ENCODE measurements at places on chromosomes 6 and 20.

- DNase-seq: no peak
These were observed 116.2 kb downstream of the SULF2 start for GRCh38 chr20:47669152-47669425.

DNA sequence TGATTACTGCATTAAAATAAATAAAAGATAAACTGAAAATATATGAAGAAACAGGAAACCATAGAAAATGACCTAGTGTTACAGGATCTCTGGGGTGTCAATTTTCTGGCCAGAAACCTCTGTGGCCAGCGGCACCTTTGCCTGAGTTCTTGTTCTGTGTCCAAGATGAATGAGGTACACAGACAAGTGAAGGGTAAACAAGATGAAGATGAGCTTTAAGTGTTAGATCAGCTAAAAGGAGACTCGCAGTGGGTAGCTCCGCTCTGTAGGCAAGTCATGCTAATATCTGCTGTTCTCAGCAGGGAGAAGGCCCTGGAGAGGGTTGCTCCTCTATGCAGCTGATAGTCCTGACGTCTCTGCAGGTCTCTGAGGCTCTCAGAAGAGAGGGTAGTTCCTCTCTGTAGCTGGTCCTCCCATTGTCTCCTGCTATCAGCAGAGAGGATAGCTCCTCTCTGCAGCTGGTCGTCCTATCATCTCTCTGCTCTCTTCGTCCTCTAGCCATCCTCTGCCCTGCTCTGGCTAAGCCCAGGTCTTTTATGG, 35.9 kb upstream of the TBC1D22B start:
- no peak for DNase-seq

- DNase-seq: no peak
These were observed 45.7 kb downstream of the PREP start for GRCh38 chr6:105357165-105357564.

DNA sequence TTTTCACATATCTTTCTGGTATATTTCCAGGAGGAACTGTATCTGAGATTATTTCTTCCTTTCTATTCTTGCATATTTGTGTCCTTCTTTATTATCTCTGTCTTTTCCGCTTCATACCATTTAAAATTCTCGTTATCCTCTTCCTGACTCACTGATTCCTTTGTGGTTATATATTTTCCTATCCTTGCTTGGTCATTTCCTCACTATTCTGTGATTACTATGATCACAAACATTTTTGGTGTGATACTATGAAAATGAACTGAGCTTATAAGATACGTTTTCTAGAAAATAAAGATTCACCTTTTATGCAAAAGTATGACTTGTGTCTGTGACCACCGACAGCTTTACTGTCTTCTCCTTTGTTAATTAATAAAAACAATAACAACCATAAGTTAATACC, 26.5 kb upstream of the MYCT1 start:
- no peak for DNase-seq

- no peak for DNase-seq
These were observed 88.1 kb upstream of the IFNGR1 start for GRCh38 chr6:137307163-137307854.

GRCh38 chr20:59861401-59861800, 72.0 kb downstream of the SYCP2 start:
- no peak for DNase-seq

DNA sequence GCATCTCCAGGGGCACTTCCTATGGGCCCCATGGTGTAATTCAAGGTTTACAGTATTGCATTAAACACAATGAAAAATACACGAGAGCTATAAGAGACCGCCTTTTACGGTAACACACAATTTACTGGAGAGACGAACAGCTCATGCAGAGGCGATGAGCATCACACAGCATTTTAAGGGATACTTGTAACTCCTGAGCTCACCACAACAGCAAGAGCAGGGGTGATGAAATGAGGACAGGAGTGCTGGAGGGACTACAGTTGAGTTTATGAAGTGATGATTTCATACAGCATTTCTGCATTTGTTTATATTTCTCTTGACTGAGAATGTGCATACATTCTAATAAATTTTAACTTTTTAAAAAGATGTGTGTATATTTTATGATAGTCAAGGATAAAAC, 113.9 kb downstream of the WDR27 start:
- DNase-seq: no peak

GRCh38 chr6:161915456-161915964, 641.6 kb upstream of the AGPAT4 start:
- no peak for DNase-seq

DNA sequence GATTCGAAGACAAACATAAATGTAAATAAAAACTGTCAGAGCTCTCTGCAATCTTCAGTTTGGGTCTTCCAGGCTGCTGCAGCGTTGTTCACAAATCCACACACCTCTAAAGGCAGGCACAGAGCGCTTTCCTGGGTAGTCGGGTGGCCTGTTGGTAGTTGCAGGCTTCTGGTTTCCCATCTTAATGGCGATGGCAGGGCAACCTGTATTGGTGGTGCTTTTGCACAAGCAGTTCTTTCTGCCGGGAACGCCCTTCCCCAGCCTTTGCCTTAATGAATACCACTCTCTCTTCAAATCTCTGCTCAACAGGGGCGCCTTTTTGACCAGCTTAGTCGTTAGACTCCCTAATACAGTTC, 723 bp upstream of the IFT52 start:
- DNase-seq: peak; percentile 62

- DNase-seq: no peak
These were observed 1.3 kb downstream of the CGA start for GRCh38 chr6:87093651-87094050.

- DNase-seq: peak; percentile 5
These were observed 1.0 kb upstream of the E2F3 start for GRCh38 chr6:20400456-20401204.

GRCh38 chr20:30167540-30167939, 1089.9 kb upstream of the DEFB115 start:
- no peak for DNase-seq

DNA sequence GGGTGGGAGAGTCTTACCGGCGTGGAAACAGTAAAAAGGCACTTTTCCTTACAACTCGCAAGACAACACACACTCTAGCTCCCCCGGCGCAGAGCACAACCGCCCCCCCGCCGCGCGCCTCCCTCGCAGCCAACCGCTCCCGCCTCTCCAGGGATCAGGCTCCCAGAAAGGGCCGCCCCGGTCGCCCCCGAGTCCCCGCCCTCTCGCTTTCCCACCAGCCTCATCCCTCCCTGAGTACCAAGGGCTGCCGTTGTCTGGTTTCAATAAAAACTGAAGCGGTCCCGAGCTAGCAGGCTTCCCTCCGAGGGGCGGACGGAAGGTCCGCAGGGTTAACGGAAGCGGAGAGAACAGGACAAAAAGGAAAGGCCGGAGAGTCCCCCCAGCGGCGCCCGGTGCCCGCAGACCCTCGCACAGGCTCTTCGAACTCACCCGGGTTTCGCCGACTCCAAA, 804 bp downstream of the ELOVL5 start:
- peak; percentile 71 for DNase-seq

- DNase-seq: no peak
These were observed 6.8 kb upstream of the SLC35B3 start for GRCh38 chr6:8442150-8442549.

- peak; percentile 9 for DNase-seq
These were observed 1.4 kb downstream of the PHF20 start for GRCh38 chr20:35773154-35773751.

DNA sequence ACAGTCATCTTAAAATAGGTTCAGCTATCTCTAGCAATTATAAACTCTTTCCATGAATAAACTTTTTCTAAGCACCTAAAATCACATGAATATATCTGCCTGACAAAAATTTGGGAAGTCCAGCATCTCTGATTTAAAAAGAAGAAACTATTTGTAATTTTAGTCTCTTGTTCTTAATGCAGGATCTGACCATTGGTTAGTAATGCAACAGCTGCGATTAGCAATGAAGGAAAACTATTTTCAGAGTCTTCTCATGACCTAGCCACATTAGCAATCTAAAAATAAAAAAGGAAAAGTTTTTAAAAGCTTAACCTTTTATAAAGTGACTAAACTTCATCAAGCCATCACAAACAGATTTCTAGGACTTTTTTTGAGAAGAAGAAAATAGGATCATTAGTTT, 97.5 kb downstream of the PTPRK start:
- no peak for DNase-seq

DNA sequence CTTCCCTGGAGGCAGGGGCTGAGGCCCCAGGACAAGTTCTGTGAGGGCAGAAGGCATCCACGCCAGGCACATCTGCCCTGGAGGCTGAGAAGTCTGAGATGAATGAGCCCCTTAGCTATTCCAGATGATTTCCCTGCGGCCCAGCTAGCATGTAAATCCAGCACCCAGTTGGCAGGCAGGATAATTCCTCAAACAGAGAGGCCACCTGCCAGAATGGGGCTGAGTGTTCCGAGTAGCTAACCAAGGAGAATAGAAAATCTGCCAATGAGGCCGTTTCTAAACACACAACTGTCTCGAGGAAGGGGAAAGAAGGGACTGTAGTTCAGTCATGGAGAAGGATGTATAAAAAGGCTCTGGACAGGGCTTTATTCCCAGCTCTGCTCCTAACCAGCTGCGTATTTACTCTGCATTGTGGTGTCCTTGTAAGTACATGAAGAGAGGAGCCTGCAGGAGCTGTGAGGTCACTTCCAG, 211.4 kb upstream of the CDYL start:
- peak; percentile 52 for DNase-seq

DNA sequence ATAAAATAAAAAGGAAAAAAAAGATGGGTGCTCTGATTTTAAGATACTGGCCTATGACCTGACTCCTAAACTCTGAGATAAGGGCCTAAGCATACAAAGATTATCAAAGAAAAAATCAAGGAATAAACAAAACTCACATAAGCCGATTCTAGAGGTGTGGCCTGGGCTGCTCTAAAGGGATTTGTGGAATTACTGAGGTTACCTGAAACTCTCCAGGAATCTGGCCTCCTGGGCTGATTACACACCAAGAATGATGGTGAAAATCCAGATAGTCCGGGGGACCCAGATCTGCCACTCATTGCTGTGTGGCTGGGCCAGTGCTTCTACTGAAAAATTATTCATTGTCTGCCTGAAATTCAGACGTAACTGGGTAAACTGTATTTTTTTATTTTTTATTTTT, 122.7 kb upstream of the RNF24 start:
- DNase-seq: no peak

GRCh38 chr20:62080249-62080990, 14.7 kb upstream of the TAF4 start:
- no peak for DNase-seq

DNA sequence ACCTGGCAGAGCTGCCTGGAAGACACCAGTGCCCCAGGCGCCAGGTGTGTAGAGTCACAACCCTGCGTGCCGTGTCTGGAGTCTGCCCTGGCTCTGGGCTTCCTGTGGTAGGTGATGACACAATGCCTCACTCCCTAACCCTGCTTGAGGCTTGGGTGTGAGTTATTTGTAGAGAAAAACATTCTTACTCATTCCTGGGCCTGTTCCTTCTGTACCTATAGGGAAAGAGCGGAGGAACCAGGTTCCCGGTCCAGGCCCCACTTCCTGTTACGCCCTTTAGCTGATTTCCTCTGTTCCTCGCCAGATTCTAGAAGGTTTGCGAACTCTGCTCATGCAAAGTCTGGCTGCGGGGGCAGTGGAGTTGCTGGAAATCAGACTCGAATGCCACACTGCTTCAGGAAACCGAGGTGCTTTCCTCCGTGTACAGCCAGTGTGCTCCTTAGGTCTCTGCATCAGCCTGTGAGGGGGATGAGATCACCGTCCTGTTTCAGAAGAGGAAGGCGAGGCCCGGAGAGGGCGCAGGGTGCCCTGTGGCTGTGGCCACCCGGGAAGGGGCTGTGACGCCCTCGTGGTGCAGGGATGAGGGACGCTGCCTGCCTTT, 67.1 kb upstream of the DUSP22 start:
- no peak for DNase-seq

GRCh38 chr6:18514180-18514579, 127.0 kb downstream of the RNF144B start:
- DNase-seq: no peak

- DNase-seq: peak; percentile 18
These were observed 74.1 kb downstream of the TFAP2C start for GRCh38 chr20:56702931-56703840.

DNA sequence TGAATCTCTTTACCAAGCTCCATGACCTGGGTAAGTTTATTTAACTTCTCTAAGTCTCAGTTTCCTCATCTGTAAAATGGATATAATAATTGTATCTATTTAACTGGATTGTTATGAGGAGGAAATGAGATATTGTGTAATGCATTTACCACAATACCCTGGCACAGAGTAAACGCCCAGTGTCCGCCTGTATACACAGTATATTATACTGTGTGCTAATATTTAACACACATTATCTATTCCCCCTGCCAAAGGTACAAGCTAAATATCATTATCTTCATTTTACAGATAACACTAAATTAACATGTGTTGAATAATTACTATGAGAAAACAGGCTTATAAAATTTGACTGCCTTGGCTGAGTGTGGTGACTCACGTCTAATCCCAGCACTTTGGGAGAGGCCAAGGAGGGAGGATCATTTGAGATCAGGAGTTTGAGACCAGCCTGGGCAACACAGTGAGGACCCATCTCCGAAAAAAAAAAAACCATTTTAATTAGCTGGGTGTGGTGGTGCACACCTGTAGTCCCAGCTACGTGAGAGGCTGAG, 38.7 kb upstream of the TNFRSF21 start:
- no peak for DNase-seq

GRCh38 chr6:157144859-157145568, 178.3 kb downstream of the TMEM242 start:
- DNase-seq: no peak

DNA sequence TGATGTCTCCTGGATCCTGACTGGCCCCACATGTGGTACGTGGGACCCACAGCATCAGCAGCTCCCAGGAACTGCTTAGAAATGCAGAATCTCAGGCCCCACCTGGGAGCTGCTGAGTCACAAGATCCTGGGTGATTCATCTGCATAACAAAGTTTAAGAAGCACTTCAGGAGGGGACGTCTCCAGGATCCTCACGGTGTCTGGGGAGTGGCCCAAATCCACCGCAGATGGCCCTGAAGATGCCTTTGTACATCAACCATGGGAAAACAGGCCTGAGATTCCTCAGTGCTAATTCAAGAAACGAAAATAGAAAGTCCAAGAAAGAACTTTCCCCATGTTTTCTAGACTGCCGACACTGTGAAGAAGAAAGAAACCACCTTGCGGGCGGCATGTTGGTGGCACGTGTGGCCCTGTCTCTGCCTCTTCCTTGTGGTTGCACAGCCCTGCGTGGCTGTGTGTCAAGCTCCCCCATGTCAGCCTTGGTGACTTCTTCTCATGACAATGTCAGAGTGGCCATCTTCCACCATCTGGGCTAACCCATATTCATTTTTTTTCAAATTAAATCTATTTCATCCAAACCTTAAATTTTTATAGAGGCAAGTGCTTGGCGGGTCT, 26.1 kb downstream of the RRBP1 start:
- DNase-seq: no peak

DNA sequence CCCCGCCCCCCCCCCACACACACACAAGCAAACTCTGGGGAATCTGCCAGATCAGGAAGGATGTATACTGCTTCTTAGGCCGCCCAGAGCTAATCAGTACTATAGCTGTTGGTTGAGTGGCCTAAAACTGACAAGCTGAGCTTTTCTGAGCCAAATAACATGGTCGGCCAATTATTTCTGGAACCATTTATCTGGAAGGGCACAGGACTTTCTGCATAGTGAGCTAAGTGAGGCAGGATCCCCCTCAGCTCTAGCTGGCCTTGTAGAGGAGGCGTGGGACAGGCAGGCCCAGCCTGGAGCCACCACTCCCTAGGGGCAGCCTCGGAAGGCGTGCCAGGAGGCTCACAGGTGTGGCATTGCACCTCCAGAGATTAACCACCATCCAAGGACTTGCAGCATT, 200.1 kb downstream of the TMEM242 start:
- no peak for DNase-seq

GRCh38 chr6:128491610-128492206, 28.7 kb downstream of the PTPRK start:
- peak; percentile 55 for DNase-seq

Measured in midbrain (tissue), 1 donor.